ENCODE measurements at places on chromosomes 16 and 17.

- DNase-seq: no peak
Measured at GRCh38 chr17:21089145-21089544, 37.6 kb upstream of the DHRS7B start.

DNA sequence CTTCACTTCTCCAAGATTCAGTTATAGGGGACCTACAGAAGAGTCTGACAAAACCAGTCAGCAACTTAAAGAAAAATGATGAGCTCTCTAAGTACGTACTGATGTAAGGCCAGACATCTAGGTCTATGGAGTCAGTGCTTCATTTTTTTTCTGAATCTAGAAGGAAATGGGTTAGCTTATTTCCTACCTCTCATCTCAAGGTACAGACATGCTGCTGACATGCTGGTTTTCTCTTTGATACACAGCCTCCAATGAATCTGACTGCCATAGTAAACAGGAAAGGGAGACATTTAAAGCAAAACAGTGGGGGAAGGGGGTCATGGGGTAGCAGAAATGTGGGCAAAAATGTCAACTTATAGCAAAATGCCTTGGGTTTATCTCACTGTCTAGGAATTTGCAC is 16.4 kb downstream of the CDR2 start:
- peak; percentile 35 for DNase-seq

- DNase-seq: peak; percentile 95
Measured at GRCh38 chr16:648781-649589, at the start of gene WDR90. WDR90 (plus strand) TSS chr16:649365; CDS start chr16:649417, 52 bp downstream.

GRCh38 chr17:32586666-32587065 is 99.9 kb downstream of the CDK5R1 start:
- DNase-seq: no peak

- DNase-seq: peak; percentile 61
Measured at GRCh38 chr17:49434821-49435670, 20.4 kb upstream of the PHB1 start.

GRCh38 chr16:58197314-58198012 is 443 bp downstream of the CSNK2A2 start:
- DNase-seq: no peak

DNA sequence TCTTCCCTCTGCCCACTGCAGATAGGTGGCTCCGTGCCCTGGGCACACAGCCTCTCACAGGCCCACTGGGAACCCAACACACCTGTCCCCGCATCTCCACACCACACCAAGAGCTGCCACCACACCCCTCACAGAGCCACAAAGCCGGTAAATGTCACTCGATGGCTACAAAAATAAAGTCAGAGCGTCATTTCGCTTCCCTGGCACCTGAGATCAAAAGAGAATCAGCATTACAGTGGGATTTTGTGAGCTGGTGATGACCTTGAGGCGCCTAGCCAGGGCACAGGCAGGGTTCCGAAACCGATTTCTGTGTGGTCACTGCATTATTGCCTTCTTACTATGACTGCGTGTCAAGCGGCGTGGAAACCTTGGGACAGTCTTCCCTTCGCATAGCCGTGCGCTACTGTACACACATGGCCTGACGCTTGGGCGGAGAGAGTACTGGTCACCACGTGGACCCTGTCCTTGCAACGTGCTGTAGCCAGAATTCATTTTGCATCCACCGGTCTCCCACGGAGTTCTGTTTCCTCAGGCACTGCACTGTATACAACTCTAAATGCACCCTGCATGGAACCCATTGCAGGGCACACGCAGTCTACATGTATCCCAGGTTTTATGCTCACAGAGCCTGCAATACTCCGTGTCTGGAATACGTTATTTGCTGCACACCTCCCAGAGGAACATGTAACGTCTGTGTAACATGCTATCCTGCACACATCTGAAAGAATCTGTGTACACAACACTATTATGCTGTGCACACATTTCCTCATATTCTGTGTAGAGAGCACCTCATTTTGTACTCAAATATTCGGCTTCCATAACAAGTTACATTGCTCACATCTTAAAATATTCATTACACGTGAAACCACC is 5.8 kb upstream of the FOXF1 start:
- DNase-seq: no peak

- DNase-seq: no peak
Measured at GRCh38 chr17:50923611-50924010, 57.5 kb upstream of the TOB1 start.

- DNase-seq: no peak
Measured at GRCh38 chr17:63246344-63246743, 199.8 kb downstream of the CYB561 start.

DNA sequence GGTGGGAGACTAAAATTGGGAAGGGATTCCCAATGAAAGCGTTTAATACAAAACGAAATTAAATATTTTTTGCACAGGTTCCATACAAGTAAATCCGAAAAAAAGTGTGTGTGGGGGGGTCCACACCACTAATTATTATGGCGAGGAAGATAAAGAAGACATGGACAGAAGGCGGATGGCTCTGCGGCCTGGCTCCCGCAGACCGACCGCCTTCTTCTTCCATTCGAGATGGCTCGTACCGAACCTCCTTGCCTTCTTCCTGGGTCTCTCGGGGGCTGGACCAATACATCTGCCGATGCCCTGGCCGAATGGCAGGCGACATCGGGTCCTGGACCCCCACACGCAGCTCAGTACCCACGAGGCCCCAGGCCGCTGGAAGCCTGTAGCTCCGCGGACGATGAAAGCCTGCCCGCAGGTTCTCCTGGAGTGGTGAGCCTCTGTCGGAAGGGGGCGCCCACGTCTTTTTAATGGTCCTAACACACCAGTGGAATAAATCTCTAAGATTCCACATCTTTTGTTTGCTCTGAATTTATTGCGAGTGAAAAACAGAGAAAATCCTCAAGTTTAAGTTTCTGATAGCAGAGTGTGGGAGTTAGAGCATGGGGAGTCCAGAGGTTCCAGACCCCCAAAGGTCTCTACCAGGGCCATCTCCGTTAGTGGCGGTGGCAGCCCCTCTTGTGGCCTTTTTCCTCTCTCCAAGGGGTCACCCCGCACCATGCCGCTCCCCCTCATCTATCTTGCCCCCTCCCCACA is 1.4 kb downstream of the PRAC2 start:
- DNase-seq: peak; percentile 88

- no peak for DNase-seq
Measured at GRCh38 chr17:15180121-15180561, 85.0 kb downstream of the PMP22 start.

DNA sequence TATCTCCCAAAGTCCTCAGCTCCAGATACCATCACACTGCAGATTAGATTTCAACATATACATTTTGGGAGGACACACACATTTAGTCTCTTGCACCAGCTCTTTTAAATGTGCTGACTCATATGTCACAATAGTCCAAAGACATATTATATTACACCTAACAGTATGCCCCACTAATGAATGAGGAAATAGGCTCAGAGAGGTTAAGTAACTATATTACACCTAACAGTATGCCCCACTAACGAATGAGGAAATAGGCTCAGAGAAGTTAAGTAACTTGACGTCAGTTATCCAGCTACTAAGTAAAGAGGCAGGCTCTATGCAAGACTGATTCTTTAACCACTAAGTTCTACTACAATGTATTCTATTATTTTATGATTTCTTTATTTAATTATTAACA is 9.7 kb downstream of the IRX6 start:
- no peak for DNase-seq

- no peak for DNase-seq
Measured at GRCh38 chr17:27241346-27241946, 52.5 kb upstream of the WSB1 start.

DNA sequence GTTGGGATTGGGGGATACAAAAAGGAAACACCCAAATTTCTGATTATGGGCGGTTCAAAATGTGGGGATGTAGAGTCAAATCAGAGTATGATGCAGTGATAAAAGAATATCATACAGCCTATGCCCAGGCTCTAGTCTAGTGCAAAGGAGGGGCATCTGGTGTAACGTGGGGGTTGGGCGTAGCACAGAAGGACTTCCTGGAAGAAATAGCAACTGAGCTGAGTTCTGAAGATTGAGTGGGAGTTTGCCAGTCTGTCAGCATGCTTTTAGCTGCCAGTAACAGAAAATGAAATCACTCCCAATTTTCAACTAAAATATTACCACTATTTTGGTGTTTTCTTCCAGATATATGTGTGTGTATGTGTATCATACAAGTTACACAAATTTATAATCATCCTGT is 196.9 kb downstream of the SPECC1 start:
- no peak for DNase-seq

DNA sequence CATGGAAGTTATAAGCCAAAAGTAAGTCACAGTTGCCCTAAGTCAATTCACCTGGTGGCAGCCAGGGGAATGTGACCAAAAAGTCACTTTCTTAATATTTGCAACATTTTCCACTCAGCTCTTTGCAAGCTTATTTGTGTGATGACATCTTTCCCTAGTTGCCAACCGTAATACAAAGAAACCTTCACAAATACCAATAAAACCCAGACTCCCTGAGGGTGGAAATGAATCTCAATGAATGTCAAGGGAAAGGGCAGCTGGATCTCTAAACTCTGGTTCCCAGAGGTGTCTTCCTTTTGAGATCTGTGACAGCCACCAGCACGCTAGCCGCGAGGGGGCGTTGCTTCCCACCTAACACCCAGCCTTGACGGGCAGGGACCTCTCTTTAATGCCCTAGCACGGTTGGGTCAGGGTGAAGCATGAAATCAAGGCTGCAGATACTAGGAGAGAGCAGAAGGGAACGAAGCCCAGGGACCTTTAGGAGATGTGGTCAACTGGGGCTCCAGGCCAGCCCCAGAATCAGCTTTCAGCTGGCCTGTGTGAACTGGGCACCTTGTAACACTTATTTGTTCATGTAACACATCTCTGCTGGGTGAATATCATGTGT is 82.2 kb downstream of the CMC2 start:
- DNase-seq: peak; percentile 56

DNA sequence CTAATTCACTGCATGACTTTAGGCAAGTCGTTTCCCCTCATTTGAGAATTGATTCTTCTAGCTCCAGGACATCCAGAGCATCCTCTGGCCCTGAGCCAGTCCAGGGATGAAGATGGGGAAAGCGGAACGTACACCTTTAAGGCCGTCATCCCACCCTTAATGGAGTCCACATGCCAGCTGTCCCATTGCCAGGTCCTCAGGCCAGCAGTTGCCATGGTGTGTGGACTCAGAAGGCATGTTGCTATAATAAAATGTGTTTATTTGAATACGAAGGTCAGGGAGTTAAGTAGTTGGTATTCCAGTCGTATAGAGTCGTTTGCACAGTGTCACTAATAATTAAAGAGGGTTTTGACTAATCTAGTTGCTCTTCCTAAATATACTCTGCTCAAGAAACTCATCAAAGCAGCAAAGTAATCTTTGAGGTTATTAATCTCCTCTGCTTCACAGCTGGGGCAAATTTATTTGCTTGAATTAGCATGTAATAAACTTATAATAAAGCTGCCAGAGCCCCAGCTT is 30.4 kb downstream of the CCDC182 start:
- DNase-seq: no peak

- no peak for DNase-seq
Measured at GRCh38 chr17:56897646-56898424, 16.0 kb downstream of the TRIM25 start.

GRCh38 chr17:76248013-76248782 is 7.9 kb upstream of the RNF157 start:
- no peak for DNase-seq

DNA sequence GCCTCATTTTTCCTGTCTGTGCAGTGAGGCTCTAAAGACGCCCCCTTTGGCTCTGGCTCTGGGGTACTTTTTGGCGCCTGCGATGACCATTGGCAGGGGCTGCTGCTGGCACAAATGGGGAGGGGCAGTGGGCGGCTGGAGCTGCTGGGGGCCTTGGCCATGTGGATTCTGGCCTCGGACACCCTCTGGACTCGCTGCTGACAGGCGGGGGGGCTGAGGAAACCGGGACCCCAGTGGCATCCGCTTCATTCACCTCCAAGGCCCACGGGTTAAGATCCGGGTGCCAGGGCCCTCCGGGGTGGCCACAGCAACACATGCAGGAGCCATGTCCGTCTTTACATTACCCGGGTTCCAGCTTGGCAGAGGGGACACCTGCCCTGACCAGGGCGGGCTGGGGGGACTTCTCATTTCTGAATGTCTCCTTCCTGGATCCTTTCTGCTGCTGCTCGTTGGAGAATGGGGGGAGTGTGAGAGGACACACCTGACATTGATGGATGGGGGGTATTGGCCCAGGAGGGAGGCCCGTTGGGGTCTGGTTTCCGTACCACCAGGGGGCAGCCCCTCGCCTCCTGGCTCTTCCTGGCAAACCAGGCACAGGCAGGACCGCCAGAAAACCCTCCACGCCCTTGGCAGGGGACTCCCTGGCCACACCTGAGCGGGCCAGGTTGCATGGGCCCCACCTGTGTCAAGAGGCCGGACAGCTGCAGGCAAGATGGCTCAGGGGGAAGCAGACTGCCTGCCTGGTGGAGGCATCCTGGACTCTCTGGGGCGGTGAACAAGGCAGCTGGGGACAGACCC is 21.8 kb downstream of the GSE1 start:
- DNase-seq: no peak

GRCh38 chr17:8753976-8754440 is 4.3 kb downstream of the SPDYE4 start:
- DNase-seq: no peak

- DNase-seq: peak; percentile 45
Measured at GRCh38 chr17:4946312-4946976, 1.9 kb downstream of the PFN1 start.

GRCh38 chr16:22743401-22743800 is 70.6 kb upstream of the HS3ST2 start:
- no peak for DNase-seq

DNA sequence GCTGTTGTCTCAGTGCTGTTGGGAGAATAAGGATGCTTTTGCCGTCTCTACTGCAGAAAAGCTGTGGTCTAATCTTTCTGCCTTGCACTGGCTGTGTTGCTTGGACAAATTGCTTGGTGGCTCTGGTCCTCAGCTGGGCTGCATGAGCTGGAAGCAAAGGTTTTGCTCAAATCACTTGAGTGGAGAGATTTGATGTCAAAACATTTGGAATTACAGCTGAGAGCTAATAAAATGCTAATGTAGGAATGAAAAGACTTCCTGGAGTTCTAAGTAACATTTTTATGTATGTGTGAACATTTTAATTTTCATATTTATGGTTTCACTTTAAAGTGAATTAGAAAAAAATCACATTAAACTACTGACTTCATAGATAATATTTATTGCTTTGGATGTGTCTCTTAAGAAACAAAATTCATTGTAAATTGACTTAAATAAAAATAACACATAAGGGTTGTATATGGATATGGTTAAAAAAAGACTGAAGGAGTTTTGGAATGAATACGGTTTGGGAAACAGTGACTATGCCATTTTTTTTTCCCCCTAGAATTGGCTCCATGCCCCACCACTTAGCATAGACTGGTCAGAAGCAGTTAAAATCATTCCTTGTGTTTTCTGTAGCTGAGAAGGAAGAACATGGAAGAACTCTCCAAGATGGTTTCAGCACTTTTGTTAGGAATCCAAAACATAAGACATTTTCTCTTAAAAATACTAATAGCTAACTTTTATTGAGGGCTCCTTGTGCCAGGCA is 39.2 kb upstream of the FAM20A start:
- no peak for DNase-seq

All from activated CD8-positive, alpha-beta T cell treated with anti-CD3 and anti-CD28 coated beads, Interleukin-2, amount 10 ng/mL, durations not matched to agents 7 days and 5 days (primary cell).